ENCODE measurements at places on chromosomes 3 and 15.

- no peak for DNase-seq
Measured at GRCh38 chr3:133855772-133856171, 39.9 kb downstream of the RAB6B start.

GRCh38 chr15:89406940-89407607, 72.5 kb upstream of the POLG start:
- no peak for DNase-seq

DNA sequence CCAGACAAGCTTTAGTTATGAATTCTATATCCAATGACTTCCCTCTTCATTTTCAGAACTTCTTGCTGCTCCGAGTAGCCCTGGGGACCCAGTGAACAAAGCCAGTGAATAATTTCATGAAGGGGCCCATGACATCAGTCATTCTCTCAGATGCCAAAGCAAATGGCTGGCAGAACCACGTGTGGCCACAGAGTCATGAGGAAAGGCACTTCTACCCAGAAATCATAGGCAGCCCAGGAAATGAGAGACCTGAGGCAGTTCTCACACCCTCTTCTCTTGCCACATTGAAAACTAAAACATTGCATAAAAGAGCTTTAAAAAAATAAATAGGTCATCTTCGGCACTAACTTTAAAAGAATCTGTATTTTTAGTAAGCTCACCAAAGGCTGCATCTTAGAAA, 4.3 kb upstream of the UACA start:
- no peak for DNase-seq

GRCh38 chr3:138203938-138204337, 16.8 kb downstream of the ARMC8 start:
- no peak for DNase-seq

All from mucosa of gallbladder (tissue), 1 donor.